ENCODE measurements at places on chromosomes 16 and 17.

DNA sequence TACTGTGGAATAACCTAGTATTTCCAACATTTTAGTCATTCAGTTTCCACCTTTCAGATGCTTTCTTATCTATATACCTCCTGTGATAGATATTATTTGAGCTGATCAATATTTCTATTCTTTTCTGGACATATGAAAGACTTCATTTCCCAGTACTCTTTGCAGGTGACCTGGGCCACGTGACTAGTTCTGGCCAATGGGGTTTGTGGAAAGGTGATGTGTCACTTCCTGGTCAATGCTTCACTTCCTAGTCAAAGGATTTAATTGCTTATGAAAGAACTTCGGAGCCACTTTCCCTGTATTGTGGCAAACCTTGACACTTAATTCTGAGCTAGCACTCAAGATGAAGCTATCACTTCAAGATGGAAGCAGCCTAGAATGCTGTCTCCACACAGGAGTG lies 248.9 kb upstream of the FOXF1 start:
- DNase-seq: no peak

DNA sequence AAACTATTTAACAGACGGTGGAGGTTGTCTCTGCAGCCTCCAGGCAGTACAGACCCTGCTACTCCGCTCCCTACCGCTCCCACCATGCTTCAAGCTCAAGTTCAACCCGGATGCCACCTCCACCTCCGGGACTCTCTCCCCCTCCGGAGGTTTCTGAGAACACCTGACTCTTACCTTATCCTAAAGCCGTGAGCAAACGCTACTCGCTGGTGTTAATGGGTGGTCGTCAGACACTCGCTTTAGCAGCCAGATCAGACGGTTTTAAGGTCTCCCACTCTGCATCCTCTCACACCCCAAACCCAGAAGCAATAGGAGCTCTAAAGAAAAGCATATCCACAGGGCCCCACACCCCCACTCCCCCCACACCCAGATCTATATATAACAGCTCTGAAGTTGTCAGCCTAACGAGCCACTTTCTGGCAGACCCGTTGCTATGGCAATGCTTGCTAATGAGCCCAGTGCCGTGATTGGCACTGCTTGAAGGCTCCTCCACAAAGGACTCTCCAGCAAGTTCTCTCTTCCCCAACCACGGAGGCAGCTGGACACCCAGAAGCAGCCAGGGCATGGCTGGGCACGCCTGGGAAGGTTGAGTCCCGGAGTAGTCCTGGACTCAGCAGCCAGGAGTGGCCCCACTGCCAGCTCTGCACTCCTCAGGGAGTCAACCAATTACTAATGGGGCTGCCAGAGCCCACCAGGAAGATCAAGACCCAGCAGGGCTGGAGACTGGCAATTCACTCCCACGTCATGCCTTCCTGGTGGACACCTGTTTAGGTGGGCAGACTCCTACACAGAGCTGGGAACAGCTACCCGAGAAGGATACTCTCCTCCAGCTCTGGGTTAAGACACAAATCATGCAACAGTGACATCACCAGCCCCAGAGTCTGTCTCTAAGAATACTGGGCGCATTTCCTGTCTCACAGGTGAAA lies 121.2 kb upstream of the RCVRN start:
- no peak for DNase-seq

DNA sequence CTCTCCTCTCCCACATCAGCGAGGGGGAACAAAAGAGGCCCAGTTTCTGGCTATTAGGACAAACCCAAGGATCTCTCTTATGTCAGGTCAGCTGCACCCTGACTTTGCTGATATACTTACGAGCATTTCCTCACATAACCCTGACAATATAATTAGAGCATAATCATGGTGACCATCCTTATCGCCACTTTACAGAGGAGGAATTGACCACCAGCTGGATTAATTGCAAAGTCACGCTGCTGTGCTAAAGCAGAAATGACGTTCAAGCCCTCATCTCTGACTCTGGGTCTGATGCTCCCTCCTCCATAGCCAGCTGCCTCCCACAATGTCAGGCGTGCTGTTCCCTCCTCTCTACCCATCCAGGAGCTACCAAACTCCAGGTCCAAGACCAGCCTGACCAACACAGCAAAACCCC lies 42.6 kb downstream of the TRARG1 start:
- DNase-seq: no peak

- no peak for DNase-seq
Measured at GRCh38 chr17:46847204-46848191, 3.9 kb upstream of the WNT9B start.

DNA sequence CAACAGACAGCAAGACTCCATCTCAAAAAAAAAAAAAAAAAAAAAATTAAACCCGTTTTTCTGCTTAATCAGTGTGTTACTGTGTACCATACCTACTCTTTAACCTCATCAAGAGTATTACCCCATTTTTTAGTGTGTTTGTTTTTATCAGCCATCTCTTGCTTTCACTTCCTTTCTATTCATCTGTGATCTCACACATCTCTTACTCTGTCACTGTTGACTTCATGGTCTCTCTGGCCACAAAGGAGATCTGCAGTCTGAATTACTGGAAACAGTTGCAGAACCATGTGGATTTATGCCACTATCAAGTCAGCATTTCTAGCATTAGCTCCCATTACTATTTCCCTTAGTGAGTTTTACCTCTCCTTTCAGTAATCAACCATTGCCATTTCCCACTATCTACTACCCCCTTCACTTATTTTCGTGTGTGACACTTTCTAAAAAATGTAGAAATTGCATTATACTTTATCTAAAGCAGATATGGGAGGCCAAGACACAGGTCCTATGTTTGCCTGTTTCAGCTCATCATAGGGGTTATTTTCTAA lies 20.1 kb downstream of the NDEL1 start:
- no peak for DNase-seq

- no peak for DNase-seq
Measured at GRCh38 chr16:69787883-69788282, 25.8 kb downstream of the WWP2 start.

GRCh38 chr17:50677851-50678375 lies 29.8 kb downstream of the ANKRD40 start:
- no peak for DNase-seq

DNA sequence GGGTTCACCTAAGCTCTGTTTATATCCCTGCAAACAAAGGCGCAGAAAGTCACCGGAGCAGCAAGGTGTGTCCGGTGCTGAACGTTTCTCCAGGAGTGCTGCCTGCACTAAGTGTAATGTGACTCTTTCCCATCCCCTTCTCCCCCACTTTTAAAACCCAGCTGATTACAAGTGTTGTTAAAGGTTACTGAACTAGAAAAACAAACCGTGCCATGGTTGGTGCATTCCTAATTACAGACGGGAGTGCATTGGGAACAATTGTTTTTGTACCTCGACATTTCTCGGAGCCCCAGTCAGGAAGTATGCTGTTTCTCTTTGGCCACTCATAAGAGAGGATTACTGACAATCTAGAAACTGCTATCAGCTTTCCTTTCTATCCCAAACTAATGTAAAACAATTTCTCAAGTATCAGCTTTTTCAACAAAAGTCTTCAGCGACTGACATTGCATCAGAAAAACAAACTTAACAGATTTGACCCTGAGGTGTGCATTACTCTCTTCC lies 441.0 kb upstream of the SALL1 start:
- DNase-seq: no peak

DNA sequence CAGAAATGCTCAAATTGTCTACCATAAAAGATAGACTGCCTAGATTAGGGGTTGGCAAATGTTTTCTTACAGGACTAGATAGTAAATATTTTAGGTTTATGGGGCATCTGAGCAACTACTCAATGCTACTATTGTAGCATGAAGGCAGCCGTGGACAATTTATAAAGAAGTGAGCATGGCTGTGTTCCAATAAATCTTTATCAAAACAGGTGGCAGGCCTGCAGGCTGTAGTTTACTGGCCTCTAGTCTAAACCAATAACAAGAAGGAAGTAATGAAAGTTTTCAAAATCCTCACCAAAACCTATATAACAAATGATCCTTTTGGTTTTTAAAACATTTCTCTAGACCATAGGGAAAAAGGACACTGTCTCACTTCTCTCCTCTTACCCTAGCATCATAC lies 105.2 kb downstream of the PRKCB start:
- no peak for DNase-seq

GRCh38 chr16:12494661-12495060 lies 309.0 kb downstream of the CPPED1 start:
- DNase-seq: no peak

- no peak for DNase-seq
Measured at GRCh38 chr16:48608452-48608851, 1.5 kb downstream of the N4BP1 start.

GRCh38 chr16:72612718-72613117 lies 435.2 kb downstream of the ZFHX3 start:
- no peak for DNase-seq
